ENCODE measurements at places on chromosomes 5 and 9.

- DNase-seq, result no peak
These were observed 48.2 kb upstream of the PPARGC1B start for GRCh38 chr5:149681922-149682321.

DNA sequence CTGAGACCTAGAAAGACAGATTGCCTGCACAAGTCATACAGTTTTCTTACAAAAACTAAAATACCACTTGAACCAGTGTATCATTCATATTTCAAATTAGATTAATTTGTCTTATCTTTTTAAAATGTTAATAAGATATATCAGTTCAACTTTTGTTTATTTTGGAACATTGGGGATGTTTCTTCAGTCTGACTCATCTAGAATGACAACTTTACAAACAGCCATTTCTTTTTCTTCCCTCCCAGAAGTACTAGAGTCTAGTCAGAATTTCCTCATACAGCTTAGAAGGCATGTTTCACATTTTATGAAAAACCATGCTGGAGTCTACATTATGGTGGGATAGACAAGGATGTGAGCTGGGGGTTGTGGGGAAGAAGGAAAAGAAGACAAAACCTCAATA lies 262.5 kb downstream of the NFIB start:
- DNase-seq, result no peak

- DNase-seq, result no peak
These were observed 250.5 kb upstream of the TUT7 start for GRCh38 chr9:86604741-86605140.

GRCh38 chr5:151880324-151880723 lies 44.3 kb downstream of the GLRA1 start:
- DNase-seq, result no peak

DNA sequence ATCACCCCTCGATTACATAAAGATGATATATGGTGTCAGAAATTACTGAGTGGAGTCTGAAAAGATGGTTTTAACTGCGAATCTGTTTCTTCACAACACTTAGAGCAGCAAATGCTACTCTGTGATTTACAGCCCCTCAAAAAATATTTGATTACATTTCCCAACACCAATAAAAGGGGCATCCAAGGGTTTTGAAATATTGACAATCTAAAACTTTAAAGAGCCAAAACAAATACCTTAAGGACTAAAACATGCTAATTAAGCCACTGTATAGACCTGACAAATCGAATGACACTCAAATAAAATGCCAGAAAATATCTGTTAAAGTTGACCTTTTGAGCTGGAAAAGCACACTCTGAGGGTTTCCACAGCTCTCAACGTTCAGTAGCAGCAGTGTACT lies 73.2 kb downstream of the ELAVL2 start:
- no peak for DNase-seq

GRCh38 chr9:109974143-109974917 lies 194.3 kb downstream of the PALM2AKAP2 start:
- peak; percentile 29 for DNase-seq

DNA sequence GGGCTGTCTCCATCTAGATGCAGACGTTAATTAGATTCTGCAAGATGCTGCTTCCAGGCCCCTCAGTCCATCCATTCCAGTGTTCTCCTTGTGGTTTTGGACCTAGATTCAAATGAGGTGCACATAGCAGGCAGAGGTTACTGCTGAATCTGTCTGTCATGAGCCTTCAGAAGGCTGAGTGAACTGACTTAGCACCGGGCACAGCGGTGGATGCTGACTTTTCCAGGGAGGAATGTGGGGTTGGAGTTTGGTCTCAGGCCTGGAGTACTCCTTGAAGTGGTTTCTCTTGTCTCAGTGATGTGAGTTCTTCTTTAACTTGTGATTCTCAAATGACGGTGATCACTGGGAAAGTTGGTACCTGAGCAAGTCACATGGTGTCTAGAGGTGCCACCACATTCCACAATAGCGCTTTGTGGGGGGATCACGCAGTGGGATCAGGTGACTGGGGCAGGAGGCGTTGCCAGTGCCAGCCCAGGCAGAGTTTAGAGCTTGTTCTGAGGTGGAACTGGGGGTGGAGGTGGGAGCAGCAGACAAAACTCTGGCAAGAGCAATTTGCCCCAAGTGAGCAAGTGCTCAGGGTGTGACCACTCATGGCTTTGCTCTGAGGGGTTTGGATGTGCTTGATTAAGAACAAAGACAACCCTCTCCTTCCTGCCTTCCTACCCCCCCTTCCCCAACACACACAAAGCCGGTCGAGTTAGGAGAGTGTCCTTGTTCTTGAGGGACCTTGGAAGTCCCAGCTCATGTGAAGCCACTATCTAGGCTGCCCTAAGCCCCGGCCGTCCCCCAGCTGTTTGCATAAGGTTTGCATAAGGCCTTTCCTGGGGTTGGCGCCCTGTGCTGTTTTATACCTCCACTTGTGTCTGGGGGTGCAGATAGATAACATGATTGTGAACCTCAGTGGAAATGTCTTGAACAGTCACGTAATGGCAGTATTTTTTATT lies 25.1 kb downstream of the JADE2 start:
- no peak for DNase-seq

- no peak for DNase-seq
These were observed 212.4 kb downstream of the TLE1 start for GRCh38 chr9:81476813-81477490.

- DNase-seq, result no peak
These were observed 57.4 kb upstream of the JAK2 start for GRCh38 chr9:4927701-4928100.

DNA sequence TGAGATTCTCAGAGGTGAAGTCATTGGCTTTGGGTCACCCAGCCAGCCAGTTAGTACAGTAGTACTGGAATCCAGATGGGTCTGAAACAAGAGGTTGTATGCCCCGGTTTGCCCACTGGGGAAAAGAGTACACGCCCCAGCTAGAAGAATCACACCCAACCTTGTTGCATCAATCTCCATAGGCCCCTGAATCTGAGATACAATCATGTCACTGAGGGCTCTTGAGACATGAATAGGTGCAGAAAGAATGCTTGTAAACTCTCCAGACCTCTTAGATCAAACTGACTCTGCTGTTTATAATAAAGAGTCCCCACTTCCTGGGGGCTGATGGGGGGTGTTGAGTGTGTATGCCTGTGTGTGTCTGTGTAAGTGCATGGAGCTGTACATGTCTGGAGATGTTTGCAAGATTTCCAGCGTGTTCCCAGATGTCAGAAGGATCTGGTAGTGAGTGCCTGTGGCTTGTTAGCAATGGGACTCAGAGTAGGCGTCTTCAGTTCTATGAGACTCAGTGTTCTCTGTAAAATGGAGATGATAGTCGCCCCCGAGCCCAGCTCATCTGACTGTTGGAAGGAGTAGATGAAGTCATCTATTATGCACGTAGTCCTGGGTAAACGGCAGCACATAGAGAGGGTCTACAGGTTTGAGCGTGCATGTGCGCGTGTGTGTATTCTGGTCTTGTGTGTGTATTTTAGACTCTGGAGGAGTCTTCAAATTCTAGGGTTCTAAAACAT lies 48.2 kb downstream of the COL27A1 start:
- no peak for DNase-seq

DNA sequence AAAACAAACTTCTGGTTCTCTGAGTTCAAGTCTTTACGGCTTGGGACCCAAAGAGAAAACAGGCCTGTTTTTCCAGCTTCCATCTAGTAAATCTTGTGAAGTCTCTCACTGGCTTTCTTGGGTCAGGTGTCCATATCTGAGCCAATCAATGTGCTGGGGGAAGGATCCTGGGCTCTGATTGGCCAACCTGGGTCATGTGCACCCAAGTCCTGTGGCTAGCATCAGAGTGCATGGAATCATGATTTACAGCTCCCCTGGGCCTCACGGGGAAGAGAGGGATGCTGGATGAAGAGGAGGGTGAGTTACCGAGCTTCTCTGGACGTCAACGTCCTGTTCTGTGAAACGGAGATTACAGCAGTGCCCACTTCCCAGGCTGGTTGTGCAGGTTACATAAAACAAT lies 19.4 kb downstream of the CXCL14 start:
- DNase-seq, result no peak

DNA sequence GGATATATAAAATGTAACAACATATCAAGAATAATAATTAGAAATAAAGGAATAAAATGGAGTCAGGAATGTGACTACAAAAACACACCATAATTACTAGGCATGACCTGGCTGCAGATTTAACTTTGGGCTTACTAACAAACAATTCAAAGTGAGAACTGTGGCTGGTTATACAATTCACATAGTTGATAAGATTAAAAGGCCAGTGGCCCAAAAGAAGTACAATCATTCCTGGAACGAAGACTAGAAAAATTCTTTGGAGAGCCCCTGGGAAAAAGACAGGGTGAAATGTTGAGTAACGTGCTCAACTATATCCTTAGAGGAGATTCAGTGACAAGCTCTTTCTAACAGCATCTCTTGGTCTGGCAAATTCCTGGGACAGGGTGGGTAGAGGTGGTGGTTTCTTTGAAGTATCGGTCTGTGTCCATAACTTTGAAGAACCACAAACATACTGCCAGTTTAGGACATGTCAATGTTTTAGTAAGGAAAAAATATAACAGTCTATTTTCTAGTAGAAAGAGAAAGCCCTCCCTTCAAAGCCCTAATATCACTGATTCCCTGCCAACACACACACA lies 75.0 kb upstream of the IL6ST start:
- DNase-seq, result no peak

GRCh38 chr5:34881246-34881645 lies 34.1 kb downstream of the RAD1 start:
- DNase-seq, result no peak

DNA sequence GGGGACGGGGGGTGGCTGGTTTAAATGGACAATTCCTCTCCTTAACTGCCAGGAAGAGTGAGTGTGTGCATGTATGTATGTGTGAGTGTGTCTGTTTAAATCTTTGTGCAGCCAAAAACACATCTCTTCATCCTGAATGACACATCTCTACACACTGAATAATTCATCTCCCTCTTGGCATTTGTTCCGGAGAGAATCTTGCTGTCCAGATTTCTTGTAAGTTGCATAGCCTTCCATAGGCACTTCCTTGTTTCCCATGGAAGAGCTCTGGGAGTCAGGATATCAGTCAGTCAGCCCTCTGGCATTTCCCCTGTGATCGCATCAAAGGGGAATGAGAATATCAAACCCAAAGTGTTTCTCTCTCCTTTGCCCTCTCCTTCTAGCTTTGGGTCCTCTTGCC lies 74.7 kb downstream of the WWC1 start:
- no peak for DNase-seq

DNA sequence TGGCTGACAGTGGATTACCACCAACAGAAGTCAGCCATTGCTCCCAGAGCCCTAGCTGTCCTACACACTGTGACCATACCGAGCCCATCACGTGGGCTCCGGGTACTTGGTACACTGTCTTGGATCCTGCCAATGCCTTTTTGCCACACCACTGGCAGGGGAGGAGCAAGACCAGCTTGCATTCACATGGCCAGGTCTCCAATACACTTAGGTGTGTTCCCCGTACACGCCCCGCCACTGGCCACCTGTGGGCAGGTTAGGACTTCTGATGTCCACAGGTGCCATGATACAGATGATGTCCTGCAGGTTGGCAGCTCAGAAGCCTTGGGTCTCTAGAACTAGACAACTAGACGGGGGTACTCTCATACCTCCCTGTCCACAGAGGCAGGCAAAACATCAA lies 5.4 kb upstream of the DIPK1B start:
- DNase-seq, result no peak

- DNase-seq, result no peak
These were observed 29.4 kb downstream of the FSTL4 start for GRCh38 chr5:133582971-133583370.

DNA sequence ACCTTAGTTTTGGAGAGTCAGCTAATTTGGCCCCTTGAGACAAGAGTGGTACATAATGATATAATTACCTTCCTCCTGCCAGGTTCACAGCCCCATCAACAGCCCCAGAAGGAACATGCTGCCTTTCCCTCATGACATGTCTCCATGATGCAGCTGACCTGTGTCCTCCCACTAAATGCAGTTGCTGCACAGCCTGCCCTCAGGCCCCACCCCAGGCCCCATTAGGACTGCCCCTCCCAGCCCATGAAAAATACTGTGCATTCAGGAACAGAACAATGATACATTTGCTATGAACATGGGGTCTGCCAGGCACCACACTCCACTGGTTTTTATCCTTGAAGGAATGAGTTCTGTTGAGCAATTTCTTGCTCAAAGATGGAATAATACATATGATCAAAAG lies 176.4 kb downstream of the C5orf15 start:
- DNase-seq, result no peak

- DNase-seq, result no peak
These were observed 66.0 kb upstream of the ORM1 start for GRCh38 chr9:114256827-114257328.

DNA sequence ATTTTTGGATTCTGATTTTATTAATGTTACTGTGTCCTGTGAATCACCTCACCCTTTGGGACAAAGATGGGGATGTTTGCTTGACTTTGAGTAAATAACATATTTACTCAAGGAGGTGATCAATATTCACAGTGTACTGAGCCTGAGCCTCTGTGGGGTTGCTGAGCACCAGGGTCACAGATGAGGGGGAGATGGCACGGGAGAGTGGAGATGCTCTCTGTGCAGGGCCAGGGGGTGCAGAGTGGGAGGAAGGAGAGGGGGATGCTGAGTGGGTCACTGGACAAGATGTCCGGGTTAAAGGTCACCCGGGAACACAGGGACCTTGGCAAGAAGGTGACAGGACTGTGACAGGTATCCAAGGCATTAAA lies 4.0 kb downstream of the SQSTM1 start:
- DNase-seq, result no peak

GRCh38 chr5:98099448-98100105 lies 673.9 kb upstream of the RGMB start:
- no peak for DNase-seq

- DNase-seq, result no peak
These were observed 17.4 kb downstream of the FRMPD1 start for GRCh38 chr9:37668116-37668601.

DNA sequence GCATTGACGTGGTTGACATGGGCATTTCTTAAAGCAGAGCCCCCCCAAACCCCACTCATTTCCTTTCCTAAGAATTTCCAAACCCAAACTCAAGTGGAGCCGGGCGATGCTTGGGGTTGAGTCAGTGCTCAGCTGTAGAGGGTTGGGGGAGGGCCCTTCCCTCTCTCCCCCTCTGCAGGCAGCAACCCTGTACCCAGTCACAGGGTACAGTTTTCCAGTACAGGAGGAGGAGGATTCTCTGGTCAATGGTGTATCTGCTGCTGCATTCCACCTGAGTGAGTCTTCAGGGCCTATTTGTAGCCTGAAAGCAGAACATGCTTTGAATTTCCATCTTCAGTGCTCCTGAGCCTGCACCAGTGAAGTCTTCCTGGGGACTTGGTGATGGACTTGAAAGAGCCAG lies 55.8 kb downstream of the ENTREP1 start:
- DNase-seq, result no peak

DNA sequence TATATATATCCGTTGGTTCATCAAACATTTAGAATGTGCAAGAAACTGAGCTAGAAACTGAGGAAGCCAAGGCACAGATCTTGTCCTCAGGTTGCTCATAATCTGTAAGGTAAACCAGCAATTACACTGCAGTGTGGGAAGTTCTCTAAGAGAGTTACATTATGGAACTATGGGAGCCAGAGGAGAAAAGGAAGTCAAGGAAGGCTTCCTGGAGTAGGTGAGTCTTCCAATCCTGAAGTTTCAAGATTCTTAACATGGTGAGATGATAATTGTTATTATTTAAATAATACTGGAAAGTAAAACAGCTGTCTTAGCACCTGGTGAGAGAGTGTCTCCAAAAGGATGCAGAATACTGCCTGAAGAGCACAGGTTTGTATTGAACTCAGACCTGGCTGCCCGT lies 44.2 kb downstream of the PDE6A start:
- no peak for DNase-seq
